ENCODE measurements at places on chromosomes 2 and 18.

- DNase-seq, result no peak
Observed at GRCh38 chr18:77554061-77554460, 304.4 kb downstream of the GALR1 start.

- DNase-seq, result no peak
Observed at GRCh38 chr2:119646149-119646548, 32.9 kb upstream of the TMEM177 start.

DNA sequence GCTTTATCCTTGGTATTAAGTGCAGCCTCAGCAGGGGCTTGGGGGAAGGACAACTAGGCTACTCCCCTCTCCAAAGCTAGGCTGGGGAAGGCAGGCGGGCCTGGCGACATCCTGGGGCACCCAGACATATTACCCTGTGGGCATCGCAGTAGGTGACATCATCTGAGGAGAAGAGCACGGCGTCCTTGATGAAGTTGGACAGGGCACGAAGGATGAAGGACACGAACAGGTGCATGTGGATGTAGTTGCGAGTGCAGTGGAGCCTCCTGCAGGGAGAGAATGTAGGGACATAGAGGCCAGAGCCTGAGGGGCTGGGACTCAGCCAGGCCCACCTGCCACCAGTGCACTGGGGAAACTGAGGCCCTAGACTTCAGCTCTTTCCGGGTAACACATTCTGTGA, 32.3 kb downstream of the TMEM37 start:
- no peak for DNase-seq

DNA sequence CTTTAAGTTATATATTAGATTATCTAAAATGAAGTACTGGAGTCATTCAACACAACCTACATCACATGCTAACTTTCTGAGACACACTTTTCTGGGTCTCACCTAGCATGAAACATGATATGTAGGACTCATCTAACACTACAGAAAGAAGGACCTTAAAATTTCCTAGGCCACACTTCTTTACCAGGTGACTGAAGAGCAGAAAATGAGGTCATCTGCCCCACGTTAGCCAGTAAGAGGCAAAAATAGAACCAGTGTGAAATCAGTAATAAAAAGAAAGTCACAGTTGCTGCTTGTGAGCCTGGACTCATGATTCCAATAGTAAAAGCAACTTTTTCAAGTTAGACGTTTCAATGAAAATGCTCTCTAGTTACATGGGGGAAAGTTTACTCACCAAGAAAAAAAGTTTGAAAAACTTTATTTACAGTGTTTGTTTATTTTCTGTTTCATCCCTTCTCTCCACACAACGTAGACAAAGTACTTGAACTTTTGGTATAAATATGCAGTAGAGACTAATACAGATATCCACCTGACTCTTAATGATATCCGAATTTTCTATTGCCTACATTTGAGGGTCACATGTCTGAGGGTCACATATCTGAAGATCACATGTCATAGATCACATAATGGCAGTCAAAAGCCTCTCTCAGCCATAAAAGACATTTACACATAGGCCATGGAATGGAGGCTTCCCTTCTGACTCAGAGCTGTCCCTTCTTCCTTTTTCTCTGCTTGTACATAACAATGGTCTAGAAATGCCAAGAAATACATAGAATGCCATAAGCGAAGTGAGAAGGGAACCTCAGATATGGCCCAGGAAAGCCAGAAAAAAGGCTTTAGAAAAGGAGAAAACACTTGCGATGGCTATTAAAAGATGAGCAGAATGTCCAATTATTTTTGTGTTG, 362.9 kb downstream of the ZEB2 start:
- no peak for DNase-seq

DNA sequence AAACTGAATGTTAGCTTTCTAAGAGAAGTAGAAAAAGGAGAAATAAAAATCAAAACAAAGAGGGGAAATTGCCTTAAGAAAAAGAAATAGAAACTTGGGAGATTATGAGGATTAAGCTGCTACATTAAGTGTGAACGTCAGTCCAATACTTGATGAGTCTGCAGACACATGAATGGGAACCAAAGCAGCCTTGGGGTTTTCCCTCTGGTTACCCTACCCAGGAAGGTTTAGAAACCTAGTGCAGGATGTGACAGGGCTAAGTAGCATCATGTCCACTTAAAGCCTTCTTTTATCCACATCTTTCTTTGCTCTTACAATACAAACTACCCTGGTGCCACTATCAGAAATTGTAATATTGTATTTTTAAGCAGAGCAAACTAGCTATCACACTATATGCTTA, 22.3 kb downstream of the SLC35F5 start:
- no peak for DNase-seq

- DNase-seq, result no peak
Observed at GRCh38 chr2:144333143-144333555, 186.8 kb downstream of the ZEB2 start.

DNA sequence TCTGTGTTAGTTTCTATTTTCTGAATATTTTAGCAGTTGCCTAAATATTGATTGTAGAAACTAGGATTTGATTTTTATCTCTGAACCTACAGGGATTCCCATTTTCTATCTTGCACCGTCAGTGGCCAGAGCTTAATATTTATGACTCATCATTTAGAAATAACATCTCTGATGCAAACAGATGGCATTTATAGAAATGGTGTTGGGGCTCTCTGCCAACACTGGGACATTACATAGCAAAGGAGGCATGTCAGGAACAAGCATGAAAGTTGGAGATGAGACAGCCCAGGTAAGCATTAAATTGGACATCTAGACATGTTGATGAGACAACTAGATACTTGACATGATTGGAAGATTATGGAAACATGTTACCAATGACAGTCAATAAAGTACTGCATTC, 165.3 kb upstream of the SYT4 start:
- no peak for DNase-seq

All from activated CD4-positive, alpha-beta T cell treated with anti-CD3 and anti-CD28 coated beads, Interleukin-2, amount 50 U/mL, for 1 hour (primary cell).